ENCODE measurements at places on chromosomes 16 and 17. TPM values are rescaled to one million over a fixed set of nuclear protein-coding genes. Genes with fewer than 3 reads are reported as not detected.

Gene MRPL38
- polyA plus RNA-seq, result 71.6 TPM

Gene PRSS36
- polyA plus RNA-seq, result 1.5 TPM

Gene HSF4
- 2.4 TPM for polyA plus RNA-seq

Gene CDK3
- 8.6 TPM for polyA plus RNA-seq

Gene CA10
- 1.9 TPM for polyA plus RNA-seq

Gene PMM2
- 23.7 TPM for polyA plus RNA-seq

Gene RNF40
- 57.7 TPM for polyA plus RNA-seq

Gene CES5A
- not detected for polyA plus RNA-seq

GRCh38 chr16:48632137-48632774, 22.3 kb upstream of the N4BP1 start:
- DNase-seq, result no peak

DNA sequence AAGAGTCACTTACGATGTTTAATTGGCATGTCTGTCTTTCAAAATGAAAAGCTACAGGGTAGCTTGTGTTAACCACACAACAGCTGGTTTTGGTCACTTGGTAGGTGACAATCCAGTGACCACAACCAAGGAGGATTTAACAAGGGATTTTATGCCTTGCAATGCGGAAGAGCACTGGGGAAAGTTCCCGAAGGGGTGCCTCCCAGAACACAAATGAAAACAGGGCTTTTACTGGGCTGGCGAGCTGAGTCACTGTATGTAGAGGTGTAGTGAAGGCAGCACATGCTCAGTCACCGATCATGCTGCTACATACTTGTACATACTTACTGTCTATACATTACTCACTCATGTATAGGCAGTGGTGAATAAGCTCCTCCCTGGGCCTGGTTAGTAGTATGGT, 483.5 kb downstream of the CDH13 start:
- no peak for DNase-seq

- DNase-seq, result no peak
These were observed 3.6 kb upstream of the FBXO47 start for GRCh38 chr17:38970804-38971203.

DNA sequence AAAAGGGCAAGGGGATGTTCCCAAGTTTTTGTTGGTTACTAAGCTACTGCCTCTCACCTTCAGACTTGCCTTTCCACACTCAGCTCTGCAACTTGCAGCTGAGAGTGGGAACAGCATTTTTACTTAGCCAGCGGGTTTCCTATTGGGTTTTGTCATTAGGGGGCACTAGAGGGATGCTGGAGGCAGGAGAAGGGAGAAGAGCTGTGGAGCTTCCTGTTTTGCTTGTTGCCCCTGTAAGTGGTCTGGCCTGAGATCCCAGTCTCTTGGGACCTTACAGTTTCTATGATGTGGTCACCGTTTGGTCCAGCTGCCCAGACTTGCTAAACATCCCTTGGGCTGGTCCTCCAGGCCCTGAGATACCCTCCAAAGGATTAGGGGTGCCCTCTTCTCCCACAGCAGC, 209.6 kb upstream of the NLRP1 start:
- no peak for DNase-seq

- no peak for DNase-seq
These were observed 11.2 kb downstream of the NCBP3 start for GRCh38 chr17:3834811-3835210.

DNA sequence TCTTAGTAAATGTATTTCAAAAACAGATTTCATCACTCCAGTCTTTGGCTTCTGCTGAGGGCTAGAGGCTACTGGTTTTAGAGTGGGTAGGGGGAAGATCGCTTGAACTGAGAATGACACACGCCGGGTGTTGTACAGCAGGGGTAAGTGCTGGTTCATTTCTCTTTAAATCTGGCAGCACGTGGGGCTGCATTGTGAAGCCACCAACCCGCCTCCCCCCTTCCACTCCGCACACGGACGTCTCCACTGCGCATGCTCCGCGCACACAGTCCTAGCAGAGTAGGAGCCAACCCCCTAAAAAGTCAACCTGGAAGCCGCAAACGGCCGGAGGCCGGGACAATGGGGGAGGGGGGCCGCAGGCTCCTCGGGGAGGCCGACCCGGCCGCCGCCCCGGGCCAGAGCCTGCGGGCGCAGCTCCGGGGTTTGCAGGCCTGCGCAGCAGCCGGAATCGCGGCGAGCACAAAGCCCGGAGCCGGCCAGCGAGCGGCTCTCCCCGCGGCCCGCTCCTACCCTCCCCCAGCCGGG, 1.3 kb downstream of the UBE2G1 start:
- DNase-seq, result peak; percentile 97

DNA sequence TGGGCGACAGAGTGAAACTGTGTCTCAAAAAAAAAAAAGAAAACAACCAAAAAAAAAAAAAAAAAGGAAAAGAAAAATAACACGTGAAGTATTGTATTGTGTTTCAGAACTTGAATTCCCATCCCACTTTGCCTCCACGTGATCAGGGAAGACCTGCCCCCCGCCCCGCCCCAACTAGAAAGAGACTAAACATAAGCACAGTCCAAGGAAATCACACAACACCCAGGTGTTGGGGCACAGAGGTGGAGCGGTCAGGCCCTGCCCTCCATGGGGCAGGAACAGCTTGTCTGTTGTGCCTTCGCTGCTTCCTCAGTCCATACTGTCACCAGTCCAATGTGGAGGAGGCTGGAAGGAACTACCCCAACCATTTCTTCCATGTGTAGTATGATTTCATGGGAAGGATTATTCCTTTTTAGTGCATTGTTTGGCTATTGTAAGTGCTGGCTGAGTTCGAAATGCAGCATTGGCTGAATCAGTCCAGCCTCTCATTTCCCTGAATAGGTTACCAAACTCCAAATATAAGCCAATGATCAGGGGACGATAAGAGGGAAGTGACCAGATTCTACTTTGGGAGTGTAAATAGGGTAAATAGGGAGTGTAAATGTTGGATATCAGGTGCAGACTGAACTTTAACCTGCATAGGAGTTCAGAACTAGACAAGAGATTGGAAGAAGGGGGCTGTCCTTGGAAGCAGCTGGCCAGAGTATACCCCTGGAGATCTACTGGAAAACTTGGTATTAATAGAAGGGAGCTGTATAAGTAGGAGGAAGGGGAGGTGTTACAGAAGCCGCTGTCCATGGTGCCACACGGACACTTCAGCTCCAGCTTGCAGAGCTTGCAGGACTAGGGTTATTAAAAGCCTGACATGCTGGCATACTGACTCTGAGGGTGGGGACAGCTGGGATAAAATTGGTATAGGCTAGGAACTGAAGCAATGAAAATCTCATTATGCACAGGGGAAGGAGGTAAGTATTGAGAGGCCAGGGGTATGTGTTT, 50.7 kb downstream of the TANGO6 start:
- DNase-seq, result peak; percentile 69

GRCh38 chr16:11672206-11673090, 4.2 kb downstream of the SNN start:
- DNase-seq, result no peak

DNA sequence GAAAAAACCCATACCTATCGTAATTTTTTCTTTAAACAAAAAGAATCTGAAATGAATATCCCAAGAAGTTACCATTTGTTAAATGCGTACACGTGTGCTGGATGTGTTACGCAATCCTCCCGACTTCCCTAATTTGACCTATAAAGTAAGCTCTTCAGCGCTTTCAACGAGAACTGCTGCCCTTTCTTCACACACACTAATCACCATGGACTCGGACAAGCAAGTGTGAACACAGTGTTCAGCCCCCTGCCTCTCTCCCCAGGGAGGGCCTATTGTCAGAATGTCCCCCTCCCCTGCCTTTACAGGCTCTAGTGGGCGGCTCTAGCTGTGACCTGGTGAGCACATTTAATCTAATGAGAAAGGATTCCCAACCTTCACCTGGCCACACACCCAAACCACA, 216.1 kb downstream of the CEP112 start:
- peak; percentile 47 for DNase-seq

DNA sequence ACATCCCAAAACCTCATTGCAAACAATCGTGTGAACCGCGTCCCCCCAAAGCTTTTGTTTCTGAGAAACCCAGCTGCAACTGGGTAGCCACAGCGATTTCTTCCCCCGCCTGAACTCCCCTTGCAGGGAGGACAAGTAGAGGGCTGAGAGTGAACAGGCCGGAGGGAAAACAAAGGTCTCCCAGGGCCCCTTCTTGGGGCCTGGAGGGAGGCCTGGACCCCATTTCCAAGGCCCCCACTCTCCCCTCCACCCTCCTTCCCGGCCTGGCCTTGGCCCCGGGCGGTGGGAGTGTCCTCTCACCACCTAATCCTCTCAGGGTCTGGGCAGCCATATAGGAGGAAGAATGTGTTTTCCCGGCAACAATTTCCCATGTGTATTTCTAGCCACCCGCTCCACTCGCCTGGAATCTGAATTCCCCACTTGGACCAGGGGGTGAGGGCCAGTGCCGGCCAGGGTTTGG, 2.6 kb downstream of the GLIS2 start:
- peak; percentile 47 for DNase-seq

DNA sequence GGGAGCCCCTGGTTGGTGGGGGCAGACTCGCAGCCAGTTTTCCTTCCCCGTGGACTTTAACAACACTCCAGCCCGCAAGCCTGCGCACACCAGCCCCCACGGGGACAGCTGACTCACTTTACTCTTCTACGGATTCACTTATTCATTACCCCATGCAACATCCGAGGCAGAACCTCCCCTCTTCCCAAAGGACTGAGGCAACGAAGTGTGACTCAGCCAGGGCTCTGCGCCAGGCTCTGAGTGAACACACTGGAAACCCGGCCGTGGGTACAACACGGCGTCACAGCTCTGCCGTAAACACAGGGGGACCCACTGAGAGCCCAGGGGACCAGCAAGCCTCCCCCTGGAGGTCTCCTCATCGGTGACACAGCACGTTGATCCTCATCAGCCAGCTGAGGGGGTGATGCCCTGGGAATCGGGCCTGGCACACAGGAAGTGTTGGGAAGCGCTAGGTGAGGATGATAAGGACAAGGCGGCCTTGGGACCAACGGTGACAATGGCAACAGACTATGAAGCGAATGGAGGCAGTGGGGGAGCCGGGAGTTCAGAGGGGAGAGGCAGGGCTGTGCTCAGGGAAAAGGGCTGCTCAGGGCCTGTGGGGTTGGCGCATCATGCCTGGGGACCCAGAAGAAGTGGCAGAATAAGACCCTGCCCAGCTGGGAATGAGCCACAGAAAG, 14.6 kb downstream of the COTL1 start:
- DNase-seq, result no peak

- DNase-seq, result no peak
These were observed 19.0 kb upstream of the JPT2 start for GRCh38 chr16:1659031-1659430.

DNA sequence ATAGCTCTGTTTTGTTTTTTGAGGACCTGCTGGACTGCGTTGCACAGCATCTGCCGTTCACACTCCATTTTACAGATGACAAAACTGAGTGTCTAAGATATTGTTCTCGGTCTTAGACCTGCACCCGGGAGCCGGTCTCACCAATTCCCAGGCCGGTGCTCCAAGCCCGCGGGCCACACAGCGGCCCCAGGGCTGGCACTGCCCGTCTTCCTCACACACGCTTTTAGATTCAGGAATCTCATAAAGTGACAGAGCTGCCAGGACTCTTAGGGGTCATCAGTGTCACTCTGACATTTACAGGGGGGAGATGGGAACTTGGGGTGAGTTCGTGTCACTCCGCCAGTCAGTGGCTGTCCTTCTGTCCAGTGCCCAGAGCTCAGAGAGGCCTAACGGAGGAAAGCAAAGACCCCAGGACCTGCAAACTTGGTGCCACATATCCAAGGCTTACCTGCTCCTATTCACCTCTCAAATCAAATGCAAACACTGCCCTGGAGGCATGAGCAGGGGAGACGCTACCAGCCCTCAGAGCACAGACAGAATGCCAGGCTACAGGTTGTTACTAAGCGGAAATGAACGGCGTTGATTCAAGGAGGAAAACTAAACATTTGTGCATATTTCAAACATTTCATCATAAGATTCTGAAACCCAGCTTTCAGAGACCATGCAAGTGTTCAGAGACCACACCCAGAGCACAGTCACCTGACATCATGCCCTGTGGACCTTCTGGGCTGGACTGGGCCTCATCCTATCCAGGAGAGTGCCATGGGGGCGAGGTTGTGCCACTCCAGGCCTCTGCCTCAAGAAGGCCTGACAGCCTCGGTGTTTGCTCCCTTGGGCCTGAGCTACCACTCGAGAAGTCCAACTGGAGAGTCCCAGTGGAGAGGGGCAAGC, 29.5 kb downstream of the TNFRSF13B start:
- no peak for DNase-seq

GRCh38 chr16:67486805-67487204, 3.5 kb upstream of the AGRP start:
- no peak for DNase-seq

DNA sequence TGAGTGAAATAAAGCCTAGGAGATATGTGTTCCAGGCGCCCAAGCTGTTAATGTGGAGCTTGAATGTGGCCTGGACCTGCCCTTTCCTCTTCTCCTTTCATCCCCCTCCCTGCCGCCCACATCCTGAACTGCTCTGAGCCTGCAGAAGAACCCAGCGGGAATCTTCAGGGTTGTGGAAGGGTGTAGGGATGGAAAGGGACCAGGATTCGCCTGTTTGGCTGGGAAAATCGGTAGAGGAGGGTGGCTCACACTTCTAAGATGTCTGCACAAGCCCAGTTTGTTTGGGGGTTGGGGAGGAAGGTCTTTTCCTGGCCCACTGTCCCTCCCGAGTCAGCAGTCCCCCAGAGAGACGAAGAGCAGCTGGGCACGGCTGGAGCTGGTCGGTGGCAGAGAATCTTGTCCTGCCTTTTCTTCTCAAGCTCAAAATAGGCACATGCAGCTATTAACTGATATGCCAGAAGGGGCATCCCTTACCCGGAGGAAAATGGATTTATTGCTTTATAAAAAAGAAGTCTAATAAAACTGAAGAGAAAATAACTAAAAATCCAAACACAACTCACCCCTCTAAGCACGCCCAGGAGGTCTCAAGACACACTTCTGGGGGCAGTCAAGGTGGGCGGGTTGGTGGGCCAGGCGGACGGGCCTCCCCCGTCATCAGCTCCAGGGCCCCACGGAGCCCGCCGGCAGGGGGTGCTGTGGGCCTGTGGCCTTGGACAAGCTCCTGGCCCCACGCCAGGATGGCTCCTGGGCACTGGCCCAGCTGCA, 11.5 kb upstream of the PITPNA start:
- peak; percentile 84 for DNase-seq

- DNase-seq, result no peak
These were observed 222.5 kb downstream of the FOXL1 start for GRCh38 chr16:86800894-86801293.

GRCh38 chr17:77109764-77110359, 30.9 kb upstream of the SEC14L1 start:
- peak; percentile 75 for DNase-seq

- no peak for DNase-seq
These were observed 21.3 kb upstream of the NAGS start for GRCh38 chr17:43983196-43983514.

DNA sequence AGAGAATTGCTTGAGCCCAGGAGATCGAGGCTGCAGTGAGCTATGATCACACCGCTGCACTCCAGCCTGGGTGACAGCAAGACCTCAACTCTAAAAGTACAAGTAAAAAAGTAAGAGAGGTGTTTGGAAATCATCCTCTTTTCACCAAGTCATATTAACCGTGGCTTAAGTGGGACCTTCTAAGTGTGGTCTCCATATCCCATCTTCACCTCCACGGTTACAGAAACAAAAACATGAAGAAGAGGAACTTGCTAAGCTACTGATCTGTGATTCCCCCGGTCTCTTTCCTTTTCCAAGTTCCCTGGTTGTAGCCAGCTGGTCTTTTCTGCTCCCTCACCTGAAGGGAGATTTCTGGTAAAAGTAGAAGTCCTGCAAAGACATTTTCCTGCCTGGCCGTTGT, 389.4 kb downstream of the CPPED1 start:
- DNase-seq, result no peak

- no peak for DNase-seq
These were observed 4.3 kb downstream of the ENDOV start for GRCh38 chr17:80419255-80419654.

Data from muscle of leg (tissue), 16 donors.